ENCODE measurements at places on chromosomes 2 and 18.

DNA sequence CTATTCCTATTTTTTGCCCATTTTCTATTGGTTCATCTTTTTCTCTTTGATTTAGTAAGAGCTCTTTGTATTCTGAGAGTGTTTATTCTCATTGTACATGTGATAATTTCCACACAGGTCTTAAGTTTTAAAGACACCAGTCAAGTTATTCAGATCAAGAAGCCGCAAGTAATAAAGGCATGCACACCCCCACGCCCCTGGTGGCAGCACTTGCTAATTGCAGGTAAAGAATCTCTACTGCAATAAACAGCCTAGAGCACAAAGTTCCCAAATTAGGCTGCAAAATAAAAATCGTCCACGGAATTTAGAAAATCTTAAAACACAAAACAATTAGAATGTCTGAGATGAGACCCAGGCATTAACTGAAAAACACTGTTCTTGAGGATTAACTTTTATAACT, 45.2 kb downstream of the ST3GAL5 start:
- DNase-seq, result peak; percentile 43

- DNase-seq, result no peak
Measured at GRCh38 chr2:108118996-108119395, 120.8 kb upstream of the SULT1C3 start.

DNA sequence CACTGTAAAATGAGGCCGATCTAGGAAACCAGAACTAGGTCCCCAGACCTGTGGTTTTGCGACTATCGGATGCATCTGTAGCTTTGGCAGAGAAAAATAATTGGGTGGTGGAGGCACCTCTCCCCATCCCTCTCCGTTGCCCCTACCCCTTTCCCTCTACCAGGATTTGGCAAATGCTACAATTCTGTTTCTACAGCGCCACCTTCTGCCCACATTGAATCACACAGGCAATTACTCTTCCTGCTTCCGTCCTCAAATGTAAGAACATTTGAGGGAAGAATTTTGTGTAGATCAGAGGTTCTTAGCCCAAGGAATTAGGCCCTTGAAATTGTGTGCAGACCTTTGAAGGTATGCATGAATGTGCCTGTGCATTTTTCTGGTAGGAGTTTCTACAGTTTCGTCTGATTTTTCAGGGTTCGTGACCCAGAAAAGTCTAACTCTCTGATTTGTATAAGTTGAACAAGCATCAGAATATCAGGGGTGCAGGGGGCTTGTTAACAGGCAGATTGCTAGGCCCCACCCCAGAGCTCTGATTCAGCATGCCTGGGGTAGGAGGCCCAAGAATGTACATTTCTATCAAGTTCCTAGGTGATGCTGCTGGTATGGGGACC, 11.2 kb downstream of the ATP6V1B1 start:
- peak; percentile 72 for DNase-seq

GRCh38 chr2:172090044-172090961, 5.0 kb downstream of the DLX1 start:
- no peak for DNase-seq

DNA sequence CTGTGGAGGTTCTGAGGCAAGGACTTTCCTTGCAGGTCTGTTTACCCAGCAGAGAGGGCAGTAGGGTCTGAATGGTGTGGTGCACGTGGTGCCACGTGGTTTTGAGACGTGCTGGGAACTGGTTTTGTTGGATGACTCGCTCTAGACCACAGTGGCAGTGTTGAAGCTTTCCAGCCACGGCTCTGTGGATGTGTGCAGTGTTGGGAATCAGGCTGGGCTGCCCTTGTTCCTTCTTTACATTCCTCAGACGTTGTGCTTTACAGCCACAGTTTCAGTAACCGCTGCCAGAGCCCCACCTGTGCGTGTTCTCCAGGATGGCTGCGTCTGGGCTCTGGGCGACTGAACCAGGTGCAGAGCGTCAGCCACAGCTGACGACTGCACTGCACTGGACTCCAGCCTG, 8.2 kb downstream of the CTDP1 start:
- no peak for DNase-seq

GRCh38 chr18:75070625-75071483, 138.1 kb downstream of the PTGR3 start:
- peak; percentile 30 for DNase-seq

GRCh38 chr2:227177592-227178336, 13.3 kb downstream of the COL4A3 start:
- no peak for DNase-seq

DNA sequence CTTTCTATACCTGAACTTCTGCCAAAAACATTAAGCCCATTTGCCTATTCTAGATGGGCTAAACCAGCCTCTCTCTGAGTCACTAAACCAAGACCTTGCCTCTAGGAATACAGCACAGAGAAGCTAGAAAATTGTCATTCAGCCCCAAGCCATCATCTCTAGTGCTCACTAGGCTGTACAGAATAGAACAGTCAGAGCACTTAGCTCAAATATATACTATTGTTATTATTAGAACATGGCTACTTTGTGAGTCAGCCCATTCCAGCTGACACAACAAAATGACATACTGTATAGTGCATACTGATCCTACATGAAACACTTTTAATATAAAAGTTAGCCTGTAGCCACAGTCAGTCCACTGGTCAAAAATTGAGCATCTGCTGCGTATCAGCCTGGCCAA, 418.8 kb downstream of the NRXN1 start:
- DNase-seq, result no peak

- no peak for DNase-seq
Measured at GRCh38 chr2:5491523-5491922, 200.7 kb upstream of the SOX11 start.

DNA sequence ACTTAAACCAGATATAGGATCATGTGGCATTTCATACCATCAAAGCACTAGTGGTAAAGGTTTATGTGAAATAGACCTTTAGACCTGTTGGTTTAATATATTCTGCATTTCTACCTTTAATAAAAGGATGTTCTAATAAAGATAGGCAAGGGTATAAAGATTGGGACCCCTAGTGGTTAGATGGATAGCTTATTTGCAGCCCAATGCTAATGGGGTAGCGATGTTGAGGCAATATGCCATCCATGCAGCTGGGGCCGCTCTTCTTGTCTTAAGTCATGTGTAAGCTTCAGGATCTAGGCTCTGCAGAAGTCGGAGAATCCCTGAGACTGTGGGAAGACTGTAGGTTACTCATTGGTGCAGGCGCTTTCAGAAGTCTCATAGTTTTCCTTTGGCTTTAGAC, 114.9 kb downstream of the ICOS start:
- no peak for DNase-seq

- peak; percentile 30 for DNase-seq
Measured at GRCh38 chr18:77131100-77131651, 1.4 kb downstream of the MBP start.

GRCh38 chr18:46273861-46274260, 169.7 kb downstream of the HAUS1 start:
- no peak for DNase-seq

DNA sequence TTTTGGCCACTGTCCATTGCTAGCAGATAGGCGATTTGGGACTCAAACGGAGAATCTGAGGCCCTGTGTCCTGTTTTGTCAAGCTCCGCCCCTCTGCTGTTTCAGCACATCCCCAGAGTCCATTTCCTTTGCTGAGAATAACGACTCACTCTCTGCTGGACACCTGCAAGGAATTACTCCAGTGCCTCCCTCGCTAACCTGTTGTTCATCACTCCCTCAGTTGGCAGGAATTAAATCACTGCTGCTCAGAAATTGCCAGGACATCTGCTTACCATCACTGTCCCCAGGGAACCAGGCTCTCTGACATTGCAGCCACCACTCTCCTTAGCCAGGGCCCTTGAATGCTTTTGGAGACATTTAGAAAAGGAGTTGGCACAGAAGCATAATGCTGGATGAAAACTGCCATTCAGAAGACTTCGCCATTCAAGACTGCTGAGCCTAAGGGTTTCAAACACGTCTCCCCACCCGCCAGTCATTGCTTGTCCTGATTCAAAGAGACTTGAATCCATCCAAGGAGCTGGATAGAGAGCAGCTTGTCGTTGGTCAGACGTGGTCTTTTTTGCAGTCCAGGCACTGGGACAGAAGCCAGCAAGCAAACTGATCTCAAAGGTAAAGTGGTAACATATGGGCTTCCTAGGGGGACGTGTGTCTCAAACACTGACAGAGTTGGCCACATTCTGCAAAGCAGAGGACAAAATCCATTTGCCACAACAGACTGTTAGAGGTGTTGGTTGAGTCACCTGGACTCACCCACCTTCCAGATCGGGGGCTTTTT, 155.3 kb downstream of the UXS1 start:
- DNase-seq, result no peak

DNA sequence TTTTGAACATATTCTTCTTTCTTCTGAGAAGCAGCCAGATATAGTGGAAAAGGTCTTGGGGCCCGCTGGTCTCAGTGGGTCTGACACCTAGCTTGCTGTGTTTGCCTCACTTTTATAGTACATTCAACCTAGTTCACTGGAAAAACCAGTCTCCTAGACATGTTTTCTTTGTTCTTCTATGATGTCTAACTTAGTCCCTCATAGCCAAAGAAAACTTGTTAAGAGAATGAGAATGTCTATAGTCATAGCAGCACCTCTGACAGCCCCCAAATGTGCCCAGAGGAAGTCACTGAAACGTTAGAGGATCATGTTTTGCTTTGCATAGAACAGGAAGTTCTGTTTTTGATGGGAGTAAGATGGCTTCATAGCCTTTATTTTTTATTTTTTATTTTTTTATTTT, 40.3 kb downstream of the TNFRSF11A start:
- DNase-seq, result no peak

GRCh38 chr2:54149638-54150441, 34.4 kb downstream of the ACYP2 start:
- DNase-seq, result no peak

DNA sequence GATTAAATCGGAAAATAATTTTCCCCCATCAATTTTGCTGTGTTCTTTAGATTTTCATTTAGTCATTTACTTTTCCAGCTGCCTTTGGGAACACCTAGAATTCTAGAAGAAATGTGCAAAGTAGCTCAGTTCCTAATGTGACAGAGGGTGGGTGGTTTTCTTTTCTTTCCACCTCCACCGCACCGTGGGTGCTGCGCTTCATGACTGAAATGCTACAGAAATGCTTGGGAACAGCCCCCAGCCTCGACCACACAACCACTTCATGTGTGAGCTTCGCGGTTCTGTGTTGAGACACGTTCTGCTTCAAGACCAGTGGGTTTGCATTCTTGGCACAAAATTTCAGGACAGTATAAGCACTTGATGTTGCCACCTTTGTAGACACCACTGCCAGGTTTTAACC, 30.9 kb downstream of the E2F6 start:
- DNase-seq, result no peak

DNA sequence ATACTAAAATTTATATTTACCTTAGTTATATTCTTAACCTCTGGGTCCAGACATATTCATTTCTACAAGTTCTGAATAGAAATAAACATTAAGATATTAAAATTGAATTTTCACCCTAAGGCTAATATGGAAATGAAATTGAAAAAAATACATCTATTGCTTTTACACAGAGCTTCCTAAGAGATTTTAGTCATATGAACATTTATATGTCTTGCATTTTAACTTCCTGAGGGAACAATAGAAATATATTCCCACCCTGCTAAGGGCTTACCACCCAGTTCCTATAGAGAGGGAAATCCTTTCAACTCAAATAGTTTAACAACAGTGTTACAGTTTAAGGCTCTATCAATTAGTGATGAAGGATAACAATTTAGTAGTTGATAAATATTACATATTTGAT, 60.5 kb downstream of the SOCS6 start:
- no peak for DNase-seq

GRCh38 chr2:160940699-160941098, 219.5 kb upstream of the TANK start:
- DNase-seq, result no peak

DNA sequence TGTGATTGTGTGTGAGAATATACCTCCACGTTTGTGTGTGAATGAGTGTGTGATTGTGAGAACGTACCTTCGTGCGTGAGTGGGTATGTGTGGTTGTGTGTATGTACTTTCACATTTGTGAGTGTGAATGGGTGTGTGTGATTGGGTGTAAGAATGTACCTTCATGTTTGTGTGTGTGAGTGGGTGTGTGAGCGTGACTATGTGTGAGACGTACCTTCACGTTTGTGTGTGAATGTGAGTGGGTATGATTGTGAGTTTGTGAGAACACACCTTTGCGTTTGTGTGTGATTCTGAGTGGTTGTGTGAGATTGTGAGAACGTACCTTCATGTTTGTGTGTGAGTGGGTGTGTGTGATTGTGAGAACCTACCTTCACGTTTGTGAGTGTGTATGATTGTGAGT, 5.8 kb upstream of the ADCY3 start:
- no peak for DNase-seq

DNA sequence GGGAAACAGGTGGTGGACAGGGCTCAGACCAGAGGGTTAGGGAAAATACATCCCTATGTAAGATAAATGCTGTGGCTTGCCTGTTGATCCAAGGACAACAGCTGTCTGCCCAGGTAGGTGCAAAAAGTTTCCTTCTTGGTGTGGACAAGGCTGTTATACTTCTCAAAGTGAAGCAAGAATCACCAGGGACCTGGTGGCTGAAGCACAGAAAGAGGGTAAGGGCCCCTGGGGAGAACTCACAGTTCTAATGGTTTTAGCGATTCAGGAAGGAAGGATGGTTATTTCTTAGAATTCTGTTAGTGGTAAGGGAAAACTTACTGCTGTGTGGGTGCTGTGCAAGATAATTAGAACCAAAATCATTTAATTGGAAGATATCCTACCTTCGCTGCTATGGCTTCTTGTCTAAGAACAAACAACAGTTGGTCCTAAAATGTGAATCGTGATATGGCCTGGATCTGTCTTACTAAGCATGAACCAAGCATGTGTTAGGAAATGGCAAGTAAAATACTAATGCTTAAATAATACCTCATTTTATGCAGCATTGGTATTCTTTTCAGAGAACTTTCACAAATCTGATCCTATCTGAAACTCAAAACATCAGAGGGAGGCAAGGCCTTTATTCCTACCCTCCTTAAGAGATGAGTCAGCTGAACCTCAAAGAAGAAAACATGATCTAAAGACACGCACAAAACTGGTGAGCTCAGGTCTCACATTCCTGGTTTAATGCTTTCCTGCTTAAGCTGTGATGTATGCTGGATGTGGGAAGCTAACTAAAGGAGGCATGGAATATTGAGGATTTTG, 159.2 kb upstream of the THUMPD2 start:
- DNase-seq, result no peak

DNA sequence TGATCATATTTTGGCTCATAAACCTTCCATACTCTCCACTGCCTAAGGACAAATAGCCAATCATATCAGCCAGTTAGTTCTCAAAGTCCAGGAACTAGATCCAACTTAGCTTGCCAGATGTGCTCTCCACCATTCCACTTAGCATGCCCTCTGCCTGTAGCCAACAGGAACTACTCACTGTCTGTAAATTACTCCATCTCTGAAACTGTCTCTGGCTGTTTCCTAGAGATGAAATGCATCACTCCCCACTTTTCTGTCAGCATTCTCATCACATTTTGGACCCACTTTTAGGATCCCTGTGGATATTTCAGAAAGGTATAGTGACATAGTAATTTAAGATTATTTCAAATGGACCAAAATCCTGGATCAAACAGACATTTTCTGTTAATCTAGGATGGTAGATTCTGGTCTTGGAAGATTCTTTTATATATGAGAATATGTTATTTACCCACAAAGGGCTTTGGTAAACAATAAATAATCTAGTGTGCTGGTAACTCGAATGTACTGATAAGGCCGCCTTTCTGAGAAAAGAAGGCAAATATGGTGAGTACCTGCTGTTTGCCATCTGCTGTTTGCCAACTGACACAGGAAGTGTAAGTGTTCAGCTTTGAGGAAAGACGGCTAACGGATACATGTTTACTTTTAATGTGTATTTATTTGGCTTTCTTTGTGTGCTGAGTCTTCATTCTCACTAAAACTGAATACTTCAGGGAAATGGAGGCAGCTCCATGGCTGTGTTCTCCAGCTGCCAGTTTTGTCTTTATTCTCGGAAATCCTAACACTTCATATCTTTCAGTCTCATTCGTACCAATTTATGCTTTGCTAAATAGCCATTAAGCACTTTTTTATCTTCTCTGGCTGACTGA, 79.5 kb downstream of the EVA1A start:
- DNase-seq, result no peak
